CD4-positive, alpha-beta T cell treated with Interleukin-6 for 4 hours (primary cell): ENCODE measurements at places on chromosomes 3 and 15.

- DNase-seq, result no peak
Measured at GRCh38 chr15:71409541-71409940, 294.3 kb downstream of the THSD4 start.

DNA sequence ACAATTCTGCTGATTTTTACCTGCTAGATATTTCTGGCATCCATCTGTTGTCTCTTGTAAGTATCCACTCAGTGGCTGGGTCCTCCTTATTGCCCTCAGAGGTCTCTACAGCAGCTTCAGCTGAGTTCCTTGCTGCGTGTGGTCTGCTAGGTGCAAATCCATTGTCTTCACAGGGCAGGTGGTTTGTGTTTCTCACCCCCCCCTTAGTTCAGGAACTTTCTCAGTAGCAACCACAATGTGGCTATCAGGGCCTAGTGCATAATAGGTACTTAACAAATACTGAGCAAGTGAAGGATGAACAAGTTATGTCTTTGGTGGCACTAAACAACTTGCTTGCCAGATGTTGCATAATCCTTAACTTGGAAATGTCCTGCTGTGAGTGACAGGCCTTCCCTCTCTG, 96.7 kb upstream of the KLHL25 start:
- DNase-seq, result no peak

DNA sequence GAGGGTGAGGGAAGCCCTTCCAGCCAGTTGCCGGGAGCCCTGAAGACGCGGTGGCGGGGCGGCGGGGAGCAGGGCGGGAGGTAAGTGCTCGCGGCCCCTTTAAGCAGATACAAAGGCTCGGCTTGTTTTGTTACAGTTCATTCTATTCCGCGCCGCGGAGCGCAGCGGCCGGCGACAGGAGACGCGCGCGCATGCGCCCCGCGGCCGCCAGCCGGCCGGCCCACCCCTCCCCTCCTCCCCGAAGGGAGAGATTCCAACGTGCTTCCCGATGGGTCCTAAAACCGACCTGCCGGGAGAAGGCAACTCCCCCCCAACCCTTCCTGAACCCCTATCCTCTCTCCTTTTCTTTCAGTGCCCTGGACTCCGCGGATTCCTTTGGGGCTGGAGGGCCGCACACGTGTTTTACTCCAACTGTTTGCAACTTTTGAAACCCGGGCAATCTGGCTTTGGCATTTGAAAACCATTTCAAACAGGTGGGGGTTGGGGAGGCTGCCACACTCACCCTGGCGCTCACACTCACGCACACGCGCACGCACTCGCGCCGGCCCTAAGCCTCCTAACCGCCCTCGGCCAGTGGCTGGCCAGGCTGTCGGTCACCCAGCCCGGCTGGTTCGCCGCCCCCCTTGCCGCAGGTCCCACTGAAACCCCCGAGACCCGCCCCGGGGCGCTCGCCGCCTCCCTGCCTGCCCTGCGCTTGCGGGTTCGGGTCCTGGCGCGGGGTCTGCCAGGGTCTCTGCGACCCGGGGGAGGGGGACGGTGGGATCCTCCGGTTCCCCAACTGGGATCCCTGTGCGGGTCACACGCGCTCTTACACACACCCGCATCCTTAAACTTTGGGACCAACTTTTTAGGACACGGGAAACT, at the start of gene MAGI1:
Gene MAGI1 (minus strand): TSS at position 193 of the 864 bp plus-strand sequence. CDS start 610 bp downstream, outside the sequence.
- DNase-seq, result no peak

DNA sequence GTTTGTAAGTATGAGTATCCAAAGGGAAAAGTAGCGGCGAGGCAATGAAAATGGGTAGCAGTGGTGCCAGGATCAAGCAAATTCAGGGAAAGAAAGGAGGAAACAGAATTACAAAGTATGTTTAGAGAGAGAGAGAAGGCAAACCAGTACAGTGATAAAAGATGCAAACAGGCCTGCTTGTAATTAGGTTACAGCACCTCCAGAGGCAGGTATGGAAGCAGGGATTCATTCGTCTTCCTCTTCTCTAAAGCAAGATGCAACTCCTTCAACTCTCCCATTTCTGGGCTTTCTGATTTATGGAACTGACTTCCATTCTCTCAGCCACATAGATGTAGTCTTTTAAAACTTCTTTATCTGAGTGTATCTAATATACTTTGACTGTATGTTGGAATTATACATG, 68.0 kb downstream of the CRYBG3 start:
- no peak for DNase-seq

DNA sequence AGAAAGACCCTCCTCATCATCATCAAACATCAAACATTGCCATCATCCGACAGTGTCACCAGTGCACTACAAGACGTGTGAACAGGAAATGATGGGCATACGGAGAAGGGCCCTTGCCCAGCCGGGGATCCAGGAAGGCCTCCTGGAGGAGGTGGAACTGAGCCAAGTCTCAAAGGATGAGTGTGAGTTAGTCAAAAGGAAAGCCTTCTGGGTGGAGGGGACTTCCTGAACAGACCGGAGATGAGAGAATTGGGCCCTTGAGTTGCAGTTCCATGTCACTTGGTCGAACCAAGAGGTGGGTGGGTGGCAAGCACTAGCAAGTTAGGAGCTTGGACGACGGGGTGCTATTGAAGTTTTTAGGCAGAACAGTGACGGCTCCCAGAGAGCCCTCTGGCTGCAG, 8.5 kb downstream of the SEMA4B start:
- no peak for DNase-seq

DNA sequence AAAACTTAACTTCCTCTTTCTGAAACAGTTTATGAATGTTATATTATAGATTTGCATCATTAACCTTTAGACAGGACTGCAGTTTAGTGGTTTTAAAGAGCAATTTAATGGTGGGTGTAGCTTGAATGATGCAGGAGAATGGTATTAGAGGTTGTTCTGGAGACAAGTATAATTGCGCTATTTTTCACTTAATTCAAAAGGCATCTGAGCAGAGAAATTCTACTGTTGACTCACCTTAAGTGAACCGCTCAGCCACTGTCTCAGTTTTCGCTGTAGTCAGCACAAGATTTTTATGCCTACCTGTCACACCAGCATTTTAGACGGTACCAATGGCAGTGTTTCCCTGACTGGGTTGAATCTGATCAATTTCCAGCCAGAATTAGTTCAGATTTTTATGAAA, 348.8 kb upstream of the DCBLD2 start:
- DNase-seq, result no peak

DNA sequence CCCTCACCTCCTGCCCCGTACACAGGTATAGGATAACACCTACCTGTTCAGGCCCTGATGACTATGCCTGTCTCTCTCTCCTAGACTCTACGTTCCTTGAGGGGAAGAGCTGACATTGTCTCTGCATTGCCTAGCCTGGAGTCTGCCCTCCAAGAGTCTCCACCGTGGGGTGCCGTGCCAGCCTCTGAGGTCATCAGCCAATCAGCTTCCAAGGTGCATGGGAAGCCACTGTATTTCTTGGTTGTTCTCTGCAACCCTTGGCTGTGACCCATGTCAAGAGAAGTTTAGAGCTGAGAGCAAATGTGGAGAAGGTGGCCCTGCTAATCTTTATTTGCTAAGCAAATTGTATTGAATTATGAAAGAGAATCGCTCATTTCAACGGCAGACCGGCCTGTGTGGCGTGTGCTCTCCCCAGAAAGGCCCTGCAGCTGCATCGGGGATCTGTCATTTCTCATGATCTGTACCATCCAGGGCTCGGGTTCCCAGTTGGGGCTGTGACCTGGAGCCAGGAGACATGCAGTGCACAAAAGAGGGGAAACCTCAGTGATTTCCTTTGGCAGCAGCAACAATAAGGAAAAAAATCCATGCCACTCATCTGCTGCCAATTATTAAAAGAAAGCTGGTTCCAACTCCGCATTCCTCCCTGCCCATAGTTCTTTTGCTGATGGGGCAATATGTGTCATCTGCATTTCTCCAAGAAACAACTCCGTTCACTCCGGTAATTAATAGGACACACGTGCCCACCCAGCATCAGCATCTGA, 182.2 kb downstream of the MEGF11 start:
- no peak for DNase-seq

GRCh38 chr3:107117922-107118536, 259.2 kb upstream of the CCDC54 start:
- DNase-seq, result no peak

GRCh38 chr3:73600293-73600938, 24.3 kb downstream of the PDZRN3 start:
- no peak for DNase-seq

DNA sequence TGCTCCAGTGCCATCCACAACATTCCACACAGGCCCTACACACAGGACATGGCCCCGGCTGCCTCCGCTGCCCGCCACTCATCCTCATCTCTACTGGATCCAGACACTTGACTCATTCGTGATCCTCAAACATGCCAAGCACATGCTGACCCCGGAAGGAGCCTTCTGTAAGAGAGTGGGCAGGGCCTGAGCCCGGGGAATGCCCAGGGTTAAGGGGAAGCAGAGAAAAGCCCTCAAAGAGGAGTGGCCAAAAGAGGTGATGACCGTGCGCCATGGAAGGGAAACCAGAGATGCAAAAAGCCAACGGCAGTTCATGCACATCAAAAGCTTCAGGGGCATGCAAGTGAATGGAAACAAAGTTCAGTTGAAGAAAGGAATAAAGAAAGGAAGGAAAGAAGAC, 46.1 kb downstream of the RFTN1 start:
- DNase-seq, result peak; percentile 15

DNA sequence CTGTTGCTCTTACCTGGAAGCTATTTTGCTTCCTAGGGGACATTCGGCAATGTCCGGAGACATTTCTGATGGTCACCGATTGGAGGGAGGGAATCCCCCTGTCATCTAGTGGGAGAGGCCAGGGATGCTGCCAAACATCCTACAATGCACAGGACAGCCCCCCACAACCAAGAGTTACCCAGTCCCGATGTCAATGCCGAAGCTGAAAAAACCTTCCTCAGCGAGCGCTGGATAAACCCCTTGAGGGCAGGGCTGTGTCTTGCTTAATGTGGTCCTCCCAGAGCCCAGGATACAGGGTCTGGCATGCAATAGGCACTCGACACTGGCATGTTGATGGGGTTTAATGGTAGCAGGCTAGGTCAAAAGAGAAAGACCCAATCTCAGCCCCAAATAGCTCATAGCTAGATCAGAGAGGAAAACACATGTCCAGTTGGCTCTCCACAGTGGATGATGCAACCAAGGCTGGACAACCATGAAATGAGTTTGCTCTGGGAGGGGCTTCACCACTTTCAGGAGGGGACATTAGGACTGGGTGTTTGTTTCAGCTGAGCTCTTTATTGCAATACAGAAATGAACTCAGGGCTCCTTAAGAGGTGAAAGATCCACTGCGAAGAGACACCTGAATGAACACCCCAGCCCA, 16.5 kb upstream of the PAQR5 start:
- DNase-seq, result no peak

GRCh38 chr3:52109611-52110301, 44.5 kb downstream of the POC1A start:
- DNase-seq, result no peak

DNA sequence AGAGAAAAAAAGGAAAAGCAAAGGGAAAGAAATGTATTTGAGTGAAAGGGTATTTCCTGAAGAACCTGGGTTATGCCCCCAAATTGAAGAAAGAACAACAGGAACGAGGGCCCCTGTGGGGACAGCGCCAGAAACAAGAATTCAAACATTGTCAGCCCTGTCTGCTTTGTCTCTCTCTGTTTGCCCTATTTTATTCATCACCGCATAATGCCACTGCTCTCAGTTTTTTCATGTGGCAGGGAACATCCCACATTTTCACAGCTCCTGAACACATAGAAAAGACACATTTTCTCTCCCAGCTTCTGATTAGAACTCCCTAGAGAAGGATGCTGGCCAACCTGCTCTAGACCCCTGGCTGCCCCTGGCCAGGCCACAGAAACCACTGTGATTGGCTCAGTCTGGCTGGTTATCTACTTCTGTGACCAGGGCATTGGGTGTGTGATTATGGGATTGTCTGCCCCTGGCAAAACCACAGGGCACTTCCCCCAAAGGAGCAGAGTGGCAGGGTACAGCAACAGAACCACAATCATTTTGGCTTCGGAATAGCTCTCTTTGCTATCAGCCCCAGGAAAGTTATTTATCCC, 31.3 kb upstream of the CCDC54 start:
- DNase-seq, result no peak

GRCh38 chr15:74603789-74604705, 11.6 kb upstream of the CLK3 start:
- no peak for DNase-seq

GRCh38 chr3:150603153-150603979, at the start of gene SELENOT:
Gene SELENOT, plus strand, starts transcription at chr3:150603321. Its CDS starts 42 bp downstream, at chr3:150603363.
- peak; percentile 95 for DNase-seq

- DNase-seq, result no peak
Measured at GRCh38 chr15:99966815-99967214, 233.6 kb upstream of the LYSMD4 start.

DNA sequence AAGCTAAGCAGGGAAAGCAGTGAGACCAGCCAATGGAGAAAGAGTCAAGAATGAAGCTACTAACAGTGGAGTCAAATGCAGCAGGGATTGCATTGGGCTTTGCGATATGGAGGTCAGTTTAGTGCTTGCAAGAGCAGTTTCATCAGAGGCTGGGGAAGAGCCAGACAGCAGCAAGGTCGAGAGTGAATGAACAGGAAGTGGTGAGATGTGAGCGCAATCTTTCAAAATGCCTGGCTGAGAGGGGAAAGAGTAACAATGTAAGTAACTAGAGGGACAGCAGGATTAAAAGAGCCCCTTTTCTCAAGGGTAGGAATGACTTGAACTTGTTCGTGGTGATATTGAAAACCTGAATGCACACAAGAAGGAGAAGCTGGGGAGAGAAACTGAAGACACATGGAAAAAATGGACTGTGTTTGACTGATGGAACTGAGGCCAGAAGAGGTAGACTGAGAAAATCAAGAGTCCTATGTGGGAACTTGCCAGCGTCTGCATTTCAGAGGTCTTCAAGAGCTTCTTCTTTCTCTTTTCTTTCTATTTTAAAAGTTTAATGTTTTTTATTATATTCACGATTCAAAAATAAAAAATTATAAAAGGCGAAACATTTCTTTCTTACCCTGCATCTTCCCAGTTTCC, 30.6 kb upstream of the GPR160 start:
- DNase-seq, result peak; percentile 56

DNA sequence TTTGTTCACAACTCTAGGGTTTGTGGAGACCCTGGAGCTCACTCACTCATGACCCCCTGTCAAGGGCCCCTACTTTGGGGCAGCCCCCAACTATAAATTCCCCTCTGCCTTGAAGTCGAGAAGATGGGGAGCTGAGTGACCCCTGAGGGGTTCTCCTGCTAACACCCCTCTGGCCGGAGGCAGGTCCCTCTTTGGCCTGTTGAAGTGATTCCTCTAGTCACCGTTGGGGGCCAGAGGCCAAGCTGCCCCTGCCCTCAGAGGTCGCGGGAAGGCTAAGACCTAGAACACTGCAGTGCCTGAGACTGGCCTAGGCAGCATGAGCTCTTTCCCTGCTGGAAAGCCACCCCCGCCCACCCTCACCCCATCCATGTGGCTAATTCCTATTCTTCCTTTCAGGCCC, 15.4 kb upstream of the SKOR1 start:
- no peak for DNase-seq

GRCh38 chr15:67023517-67024313, 41.7 kb upstream of the SMAD3 start:
- no peak for DNase-seq

GRCh38 chr15:89360294-89360971, 25.8 kb upstream of the POLG start:
- no peak for DNase-seq

- no peak for DNase-seq
Measured at GRCh38 chr3:130849091-130849552, 44.8 kb upstream of the ATP2C1 start.
